RPMI8226 (cell line): ENCODE measurements at places on chromosomes 1 and 21.

DNA sequence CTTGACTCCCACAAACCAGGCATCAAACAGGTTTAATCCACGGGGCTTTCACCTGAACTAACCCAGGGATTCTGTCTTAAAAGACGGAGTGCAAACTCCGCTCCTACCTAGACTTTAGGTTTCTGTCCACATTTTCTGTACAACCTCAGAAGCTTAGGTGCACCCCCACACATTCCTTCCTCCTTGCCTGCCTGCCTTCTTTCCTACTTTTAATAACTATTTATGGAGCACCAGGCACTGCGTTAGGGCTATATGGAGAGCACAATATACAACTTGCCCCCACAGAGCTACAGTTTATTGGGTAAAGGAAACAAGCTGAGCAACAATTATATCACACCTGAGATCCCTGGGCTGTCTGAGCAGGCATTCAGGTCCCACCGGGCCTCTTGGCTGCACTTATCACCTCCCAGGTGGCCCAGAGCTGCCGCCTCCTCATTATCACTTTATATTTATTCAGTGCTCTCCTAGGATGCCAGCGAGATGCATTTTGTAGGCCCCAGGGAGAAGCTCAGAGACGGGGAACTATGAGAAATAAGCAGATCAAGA, 64.1 kb downstream of the DNTTIP2 start:
- DNase-seq = no peak

- no peak for DNase-seq
Measured at GRCh38 chr1:171422511-171422910, 62.8 kb upstream of the PRRC2C start.

DNA sequence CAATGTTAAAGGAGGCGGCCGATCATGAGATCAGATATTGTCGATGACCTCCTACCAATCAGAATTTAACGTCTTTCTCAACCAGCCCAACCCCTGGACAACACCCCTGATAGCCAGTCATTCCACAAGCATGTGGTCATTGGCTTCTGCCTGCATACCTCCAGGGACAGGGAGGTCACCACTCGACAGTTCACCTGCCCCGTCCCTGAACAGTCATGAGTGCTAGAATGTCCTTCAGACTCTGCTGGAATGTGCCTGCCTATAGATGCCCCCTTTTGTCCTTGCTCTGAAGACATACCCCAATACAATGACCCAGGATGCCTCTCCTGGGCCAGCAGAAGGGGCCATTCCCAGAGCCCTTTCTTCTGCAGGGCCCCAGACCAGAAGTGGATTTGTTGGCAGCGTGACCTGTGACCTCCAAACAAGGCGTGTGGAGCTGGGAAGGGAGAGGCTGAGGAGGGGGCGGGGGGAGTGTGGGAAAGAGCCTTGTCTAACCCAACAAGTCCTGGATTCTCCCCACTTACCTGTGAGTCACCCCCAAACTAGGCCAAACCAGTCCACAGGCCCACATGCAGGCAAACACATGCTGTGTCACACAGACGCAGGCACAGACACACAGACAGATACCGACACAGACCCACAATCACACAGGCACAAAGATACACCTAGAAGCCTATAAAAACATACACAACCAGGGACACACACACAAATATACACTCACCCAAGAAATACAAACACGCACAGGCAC, 2.2 kb downstream of the CRYBG2 start:
- no peak for DNase-seq

DNA sequence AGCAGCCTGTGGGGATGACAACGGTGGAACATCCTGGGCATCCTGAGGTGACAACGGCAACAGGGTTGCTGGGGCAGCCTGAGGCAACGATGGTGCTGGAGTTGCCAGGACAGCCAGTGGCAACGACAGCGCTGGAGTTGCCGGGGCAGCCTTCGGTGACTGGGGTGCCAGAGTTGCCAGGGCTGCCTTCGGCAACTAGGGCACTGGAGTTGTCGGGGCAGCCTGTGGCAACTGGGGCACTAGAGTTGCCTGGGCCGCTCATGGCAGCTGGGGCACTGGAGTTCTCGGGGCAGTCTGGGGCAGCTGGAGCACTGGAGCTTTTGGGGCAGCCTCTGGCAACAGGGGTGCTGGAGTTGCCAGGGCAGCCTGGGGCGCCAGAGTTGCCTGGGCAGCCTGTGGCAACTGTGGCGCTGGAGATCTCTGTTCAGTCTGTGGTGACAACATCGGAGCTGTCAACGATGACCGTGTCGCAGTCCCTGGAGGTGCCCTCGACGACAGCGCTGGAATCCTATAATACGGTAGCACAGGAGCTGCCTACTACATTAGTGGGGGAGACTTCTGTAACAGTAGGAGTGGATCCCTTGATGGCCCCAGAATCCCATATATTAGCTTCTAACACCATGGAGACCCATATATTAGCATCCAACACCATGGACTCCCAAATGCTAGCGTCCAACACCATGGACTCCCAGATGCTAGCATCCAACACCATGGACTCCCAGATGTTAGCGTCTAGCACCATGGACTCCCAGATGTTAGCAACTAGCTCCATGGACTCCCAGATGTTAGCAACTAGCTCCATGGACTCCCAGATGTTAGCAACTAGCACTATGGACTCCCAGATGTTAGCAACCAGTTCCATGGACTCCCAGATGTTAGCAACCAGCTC, 8.2 kb downstream of the SON start:
- DNase-seq = no peak

GRCh38 chr1:54111624-54112023, 41.2 kb downstream of the CDCP2 start:
- DNase-seq = no peak

- no peak for DNase-seq
Measured at GRCh38 chr1:236692128-236692527, 5.8 kb downstream of the ACTN2 start.

- no peak for DNase-seq
Measured at GRCh38 chr21:22609802-22610201, 1611.6 kb downstream of the NCAM2 start.

DNA sequence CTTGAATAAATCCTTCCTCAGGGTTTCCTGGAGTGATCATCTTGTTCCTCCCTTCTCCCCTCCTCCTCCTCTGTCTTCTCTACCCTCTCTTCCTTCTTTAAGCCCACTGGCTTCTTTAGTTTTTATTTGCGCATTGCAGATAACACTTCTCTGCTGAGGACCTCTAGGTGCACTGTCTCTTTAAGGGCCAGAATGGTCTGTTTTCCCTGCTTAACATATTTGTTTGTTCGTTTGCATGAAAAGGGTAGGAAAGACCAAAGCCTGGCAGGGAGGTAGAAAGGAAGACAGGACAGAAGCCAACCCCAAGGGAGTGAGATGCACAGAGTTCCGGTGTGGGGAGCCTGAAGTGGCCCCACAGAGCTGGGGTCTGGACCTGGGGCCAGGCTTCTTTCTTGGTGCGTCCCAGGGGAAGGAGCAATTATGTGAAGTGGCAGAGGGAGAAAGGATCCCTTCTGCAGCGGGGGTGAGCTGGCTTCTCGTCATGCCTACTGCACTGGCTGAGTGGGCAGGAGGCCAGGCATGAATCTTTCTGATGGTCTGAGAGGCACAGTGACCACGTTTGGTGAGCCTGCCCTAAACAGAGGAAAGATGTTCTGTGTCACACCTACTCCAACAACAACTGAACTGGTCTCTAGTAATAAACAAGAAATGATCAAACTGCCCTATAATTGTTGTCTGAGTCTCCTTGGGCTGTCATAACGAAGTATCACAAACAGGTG, 232.7 kb downstream of the KCNJ6 start:
- no peak for DNase-seq

- DNase-seq = no peak
Measured at GRCh38 chr1:46034601-46035516, 97.6 kb downstream of the PIK3R3 start.

DNA sequence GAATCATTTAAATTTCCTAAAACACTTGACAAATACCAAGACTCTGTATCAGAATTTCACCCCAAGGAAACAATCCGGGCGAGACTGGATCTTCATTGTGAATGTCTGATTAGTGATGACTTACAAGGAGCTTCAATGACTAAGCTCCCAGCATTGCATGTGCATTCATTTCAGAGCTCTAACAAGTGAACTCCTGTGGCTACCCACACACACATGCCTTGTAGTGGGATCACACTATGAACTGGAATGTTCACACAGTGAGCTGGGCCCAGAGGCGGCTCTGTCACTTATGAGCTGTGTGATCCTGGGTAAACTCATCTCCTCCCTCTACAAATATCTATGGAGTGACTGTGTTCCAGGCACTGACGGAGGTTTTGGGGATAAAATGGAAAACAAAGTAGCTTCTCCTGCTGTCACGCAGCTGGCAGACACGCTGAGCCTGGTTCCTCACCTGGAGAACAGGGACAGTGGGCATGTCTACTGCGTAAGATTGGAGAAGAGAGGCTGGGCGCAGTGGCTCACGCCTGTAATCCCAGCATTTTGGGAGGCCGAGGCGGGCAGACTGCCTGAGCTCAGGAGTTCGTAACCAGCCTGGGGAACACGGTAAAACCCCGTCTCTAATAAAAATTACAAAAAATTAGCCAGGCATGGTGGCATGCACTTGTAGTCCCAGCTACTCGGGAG, 56.9 kb downstream of the CLSTN1 start:
- no peak for DNase-seq

GRCh38 chr1:41810446-41810845, 108.3 kb downstream of the HIVEP3 start:
- DNase-seq = peak; percentile 68

DNA sequence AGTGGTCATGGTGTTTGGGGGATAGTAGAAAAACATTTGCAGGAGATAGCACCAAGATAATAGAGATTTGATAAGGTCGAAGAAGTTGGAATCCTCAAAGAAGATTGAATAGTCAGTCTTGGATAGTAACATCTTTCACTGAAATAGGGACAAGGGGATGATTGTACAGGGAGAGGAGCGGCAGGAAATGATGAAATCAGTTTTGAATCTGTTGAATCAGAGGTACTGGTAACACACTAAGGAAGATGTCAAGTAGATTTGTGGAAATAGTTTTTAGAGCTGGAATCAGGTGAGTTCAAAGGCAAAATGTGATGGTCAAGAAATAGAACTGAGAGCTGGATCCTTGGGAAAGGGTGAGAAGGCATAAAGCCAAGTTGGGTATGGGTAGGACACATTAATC, 26.5 kb downstream of the CAP1 start:
- DNase-seq = no peak

- DNase-seq = peak; percentile 78
Measured at GRCh38 chr21:37564341-37564923, 197.9 kb downstream of the DYRK1A start.

- no peak for DNase-seq
Measured at GRCh38 chr1:225657462-225657989, 4.6 kb upstream of the ENAH start.

DNA sequence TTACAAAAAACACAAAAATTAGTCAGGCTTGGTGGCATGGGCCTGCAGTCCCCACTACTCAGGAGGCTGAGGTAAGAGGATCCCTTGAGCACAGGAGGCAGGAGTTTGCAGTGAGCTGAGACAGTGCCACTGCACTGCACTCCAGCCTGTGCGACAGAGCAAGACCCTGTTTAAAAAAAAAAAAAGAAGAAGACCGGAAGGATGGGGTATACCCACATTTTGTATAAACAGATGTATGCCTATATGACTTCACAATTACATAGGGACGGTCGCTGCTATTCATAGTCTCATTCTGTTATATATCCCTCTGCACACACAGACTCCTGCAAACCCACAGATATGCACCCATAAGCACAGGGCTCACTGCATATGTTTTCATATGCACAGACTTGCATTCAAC, 12.7 kb downstream of the LCK start:
- DNase-seq = no peak

- DNase-seq = no peak
Measured at GRCh38 chr1:211320980-211321379, 5.7 kb upstream of the TRAF5 start.

DNA sequence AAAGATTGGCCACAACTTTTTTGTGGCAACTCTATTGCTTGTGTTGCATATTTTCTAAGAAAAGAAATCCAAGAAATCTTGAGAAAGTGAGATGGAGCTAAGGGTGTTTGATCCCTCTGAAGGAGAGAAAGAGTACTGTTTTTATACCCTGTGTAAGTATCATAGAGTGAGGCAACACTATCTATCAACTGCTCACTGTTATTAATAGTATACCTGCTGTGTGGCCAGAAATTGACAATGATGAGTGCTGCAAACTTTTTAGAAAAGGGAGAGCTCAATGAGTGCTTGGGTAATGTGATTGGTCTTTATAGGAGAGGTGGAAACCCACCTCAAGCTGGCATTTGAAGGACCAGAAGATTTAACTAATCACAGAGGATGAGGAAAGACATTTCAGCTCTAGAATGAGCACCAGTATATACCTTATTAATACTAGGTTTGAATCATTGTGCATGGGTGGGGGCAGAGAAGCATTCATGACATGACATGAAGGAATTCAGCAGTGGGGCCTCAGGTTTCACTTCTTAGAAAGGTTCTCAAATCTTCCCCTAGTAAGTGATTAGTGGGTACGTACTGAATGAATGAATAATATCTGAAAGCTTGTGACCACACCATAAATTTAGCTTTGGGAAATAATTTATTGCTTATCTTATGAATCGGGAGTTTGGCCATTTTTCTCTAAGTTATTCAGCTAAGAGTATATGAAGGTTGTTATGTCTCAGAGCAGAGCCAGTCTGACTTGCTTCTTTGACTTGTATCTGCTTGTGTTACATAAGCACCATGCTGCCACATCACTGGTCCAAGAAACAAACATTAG, 169.2 kb upstream of the SGIP1 start:
- DNase-seq = no peak

DNA sequence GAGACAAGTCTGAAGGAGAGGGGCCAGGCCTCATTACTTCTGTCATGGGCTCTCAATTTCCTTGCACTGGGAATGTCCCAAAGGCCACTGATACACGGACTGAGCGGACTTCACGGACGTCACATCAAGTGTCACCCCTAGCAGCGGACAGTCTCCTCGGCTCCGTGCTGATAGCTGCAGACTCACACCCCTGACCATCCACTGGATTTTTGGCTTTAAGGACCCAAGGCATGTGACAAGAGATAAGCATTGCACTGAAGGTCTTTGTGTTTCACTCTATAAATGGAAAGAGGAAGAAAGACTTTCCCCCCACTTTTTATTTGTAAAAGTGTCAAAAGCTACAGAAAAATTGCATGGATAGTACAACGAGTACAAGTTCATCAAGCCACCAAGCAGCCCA, 200.4 kb upstream of the FGGY start:
- no peak for DNase-seq

DNA sequence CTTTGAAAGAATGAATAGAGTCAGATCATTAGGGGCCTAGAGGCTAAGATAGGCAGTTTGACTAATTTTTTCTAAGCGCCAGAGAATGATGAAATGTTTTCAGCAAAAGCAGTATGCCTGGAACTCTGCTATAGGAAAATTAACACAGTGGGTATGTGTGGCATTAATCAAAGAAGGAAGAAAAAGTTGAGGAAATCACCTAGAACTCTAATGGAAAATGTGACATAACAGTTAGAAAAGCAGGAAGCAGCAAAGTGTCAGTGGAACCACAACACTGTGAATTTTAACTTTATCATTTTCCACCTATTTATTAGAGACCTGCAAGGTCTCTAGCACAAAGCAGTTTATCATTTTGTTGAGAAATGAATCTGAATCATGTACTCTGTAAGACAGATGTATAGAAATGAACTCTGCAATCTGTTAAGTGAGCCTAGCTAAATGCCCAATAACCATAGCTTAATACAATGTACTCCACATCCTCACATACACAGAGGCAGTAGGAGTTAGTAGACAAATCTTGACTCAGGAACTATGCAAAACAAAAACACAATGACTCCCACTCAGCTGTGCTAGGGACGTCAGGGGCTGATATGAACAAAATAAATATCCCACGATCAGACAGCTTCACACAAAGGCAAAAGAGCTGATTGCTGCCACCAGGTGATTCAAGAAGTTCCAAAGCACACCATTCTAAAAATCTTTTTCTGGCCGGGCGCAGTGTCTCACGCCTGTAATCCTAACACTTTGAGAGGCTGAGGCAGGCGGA, 500.7 kb upstream of the NFIA start:
- DNase-seq = no peak
